ENCODE measurements at places on chromosomes 11 and 22. TPM values are rescaled to one million over a fixed set of nuclear protein-coding genes. Genes with fewer than 3 reads are reported as not detected.
A peak's percentile ranks its signal among the peaks of the same experiment; 100 is the strongest.

Gene LTBP3
- total RNA-seq = 52.0 TPM

DNA sequence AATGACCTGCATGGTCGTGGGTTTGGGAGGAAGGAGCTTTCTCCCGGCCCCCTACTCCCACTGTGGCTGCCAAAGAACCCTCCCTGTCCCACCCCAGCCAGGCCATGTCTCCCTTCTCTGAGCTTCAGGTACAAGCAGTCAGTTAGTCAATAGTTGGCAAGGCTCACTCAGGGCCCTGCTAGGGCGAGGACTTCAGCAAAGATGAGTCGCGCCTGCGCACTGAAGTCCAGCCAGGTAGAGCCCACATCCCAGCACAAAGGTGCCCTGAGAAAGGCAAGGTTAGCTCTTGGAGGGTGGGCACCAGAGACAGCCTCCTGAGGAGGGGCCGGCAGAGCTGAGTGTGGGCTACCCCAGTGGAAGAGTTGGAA, 11.1 kb downstream of the C11orf86 start:
- no peak for DNase-seq

Gene FSHB
- total RNA-seq = not detected

Gene MRGPRD
- total RNA-seq = not detected

DNA sequence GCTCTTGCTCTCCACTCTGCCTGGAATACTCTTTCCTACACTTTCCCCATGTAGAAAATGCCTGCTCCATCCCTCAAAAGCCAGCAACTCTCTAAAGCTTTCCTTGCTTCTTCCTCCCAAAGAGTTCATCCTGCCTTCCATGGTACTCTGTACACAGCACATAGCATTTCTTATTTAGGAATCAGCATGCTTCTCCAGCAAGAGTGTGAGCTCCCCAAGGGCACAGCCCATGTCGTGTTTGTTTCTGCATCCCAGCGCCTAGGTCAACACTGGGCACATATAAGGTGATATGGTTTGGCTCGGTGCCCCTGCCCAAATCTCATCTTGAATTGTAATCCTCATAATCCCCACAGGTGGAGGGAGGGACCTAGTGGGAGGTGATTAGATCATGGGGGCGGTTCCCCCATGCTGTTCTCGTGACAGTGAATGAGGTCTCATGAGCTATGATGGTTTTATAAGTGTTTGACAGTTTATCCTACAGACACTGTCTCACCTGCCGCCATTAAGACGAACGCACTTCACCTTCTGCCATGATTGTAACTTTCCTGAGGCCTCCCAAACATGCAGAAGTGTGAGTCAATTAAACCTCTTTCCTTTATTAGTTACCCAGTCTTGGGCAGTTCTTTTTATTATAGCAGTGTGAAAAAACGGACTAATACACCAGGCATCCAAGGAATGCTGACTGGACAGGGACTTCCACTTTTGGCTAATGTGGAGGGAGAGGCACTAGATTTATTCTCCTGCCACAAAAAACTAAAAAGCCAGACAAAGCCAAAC, 8.2 kb downstream of the VPS37C start:
- no peak for DNase-seq

Gene MOGAT2
- total RNA-seq = not detected

DNA sequence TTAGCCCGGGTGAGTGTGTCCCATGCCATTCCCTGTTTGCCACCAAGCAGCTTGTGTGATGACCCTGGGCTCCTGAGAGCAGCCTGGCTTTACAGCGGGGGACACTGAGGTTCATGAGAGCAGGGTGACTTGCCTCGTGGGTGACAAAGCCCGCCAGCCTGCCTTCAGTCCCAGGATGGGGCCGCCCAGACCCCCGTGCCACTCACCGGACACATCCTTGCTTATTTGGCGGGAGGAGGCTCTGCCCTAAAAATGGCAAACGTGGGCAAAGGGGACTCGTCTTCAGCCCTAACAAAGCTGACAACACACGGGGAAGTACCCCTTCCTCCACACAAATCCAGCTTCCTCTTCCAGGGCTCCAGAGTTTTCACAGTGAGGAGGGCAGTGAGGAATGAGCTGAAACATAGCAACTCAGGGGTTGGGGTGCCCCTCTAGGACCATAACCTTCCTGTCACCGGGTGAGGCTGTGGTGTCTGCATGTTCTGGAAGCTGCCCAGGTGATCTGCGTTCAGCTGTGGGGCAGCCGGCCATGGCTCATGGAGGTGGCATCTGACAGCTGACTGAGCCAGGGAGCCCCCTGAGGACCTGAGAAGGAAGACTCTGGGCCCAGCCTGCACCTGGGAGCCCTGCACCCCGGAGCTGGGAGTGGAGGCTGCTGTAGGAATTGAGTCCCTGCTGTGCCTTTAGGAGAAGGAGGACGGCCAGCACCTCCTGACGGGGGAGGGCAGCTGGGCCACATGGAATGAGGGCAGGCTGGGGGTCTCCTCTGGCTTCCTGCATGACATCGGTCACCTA, 16.7 kb downstream of the RIBC2 start:
- no peak for DNase-seq

- no peak for DNase-seq
Measured at GRCh38 chr22:47310601-47311000, 548.2 kb downstream of the TBC1D22A start.

GRCh38 chr11:19924311-19924710, 211.7 kb downstream of the NAV2 start:
- DNase-seq = no peak

GRCh38 chr11:93526641-93527583, 16.3 kb downstream of the SMCO4 start:
- no peak for DNase-seq

DNA sequence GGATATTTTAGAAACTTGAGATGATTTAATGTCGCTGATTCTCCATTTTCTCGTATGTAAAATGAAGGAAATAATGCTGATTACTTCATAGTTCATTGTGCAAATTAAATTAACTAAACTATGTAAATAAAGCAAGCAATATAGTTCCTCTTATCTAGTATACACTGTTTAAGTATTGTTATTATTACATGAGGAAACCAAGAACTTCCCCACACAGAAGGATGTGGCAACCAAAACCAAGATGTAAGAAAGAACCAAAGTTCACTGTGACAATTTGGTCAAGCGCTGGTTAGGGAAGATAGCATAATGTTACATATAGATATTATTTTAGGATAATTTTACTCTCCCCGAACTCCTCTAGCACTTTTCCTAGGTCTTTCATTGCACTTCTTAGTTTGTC, 103.2 kb downstream of the XKR3 start:
- DNase-seq = no peak

Gene MAP6
- total RNA-seq = not detected

Gene PAMR1
- total RNA-seq = 57.6 TPM

Gene RHBDD3
- total RNA-seq = 26.5 TPM

DNA sequence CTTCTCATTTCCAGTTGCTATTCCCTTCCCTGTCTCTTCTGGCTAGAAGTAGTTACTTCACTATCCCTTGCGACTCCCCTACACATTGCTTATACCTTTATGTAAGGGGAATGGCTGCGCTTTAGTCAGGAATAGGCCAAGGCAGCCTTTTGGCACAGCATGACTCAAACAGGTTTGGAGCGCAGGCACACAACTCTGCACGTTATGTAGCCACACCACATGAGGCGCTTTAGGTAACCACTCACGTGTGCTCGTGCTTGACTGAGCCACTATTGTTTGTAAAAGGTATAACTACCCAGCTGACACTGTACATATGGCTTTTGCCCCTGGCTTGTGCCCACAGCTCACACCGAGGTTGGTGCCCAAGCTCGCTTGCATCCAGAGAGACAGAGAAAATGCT, 46.7 kb upstream of the LIPT2 start:
- DNase-seq = no peak

DNA sequence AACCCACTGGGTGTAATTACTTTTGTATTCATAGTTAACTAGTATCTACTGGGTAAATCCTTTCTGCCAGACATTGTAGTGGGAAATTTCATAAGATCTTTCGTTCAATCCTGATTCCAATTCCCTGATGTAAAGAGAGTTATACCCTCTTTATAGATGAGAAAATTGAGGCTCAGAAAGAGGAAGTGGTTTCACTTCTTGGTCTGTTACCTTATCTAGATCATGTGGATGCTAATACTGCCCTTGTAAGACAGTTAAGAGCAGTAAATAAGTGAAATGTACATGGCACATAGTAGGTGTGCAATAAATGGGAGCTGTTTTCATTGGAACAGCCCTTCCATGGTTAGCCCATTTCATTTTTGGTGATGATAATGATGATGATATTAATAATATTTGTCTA, 46.7 kb downstream of the TIMP3 start:
- DNase-seq = no peak

- DNase-seq = no peak
Measured at GRCh38 chr11:27976262-27976661, 131.7 kb downstream of the KIF18A start.

DNA sequence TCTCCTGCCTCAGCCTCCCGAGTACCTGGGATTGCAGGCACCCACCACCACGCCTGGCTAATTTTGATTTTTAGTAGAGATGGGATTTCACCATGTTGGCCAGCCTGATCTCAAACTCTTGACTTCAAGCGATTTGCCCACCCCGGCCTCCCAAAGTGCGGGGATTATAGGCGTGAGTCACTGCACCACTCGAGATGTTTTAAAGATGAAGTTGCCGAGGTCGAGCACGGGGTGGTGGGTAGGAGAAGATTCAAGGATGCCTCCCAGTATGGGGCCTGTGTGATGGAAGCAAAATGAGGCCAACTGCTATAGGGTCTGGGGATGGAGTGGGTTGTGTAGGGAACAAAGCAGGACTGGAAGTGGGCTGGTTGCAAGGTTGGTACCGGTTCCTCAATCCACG, 245.2 kb downstream of the MN1 start:
- DNase-seq = no peak

Gene LRRC32
- total RNA-seq = 8.1 TPM

- peak; percentile 67 for DNase-seq
Measured at GRCh38 chr22:46150034-46150654, at the start of gene PPARA. PPARA (plus strand) TSS chr22:46150526; CDS start chr22:46198384, 47,858 bp downstream.

DNA sequence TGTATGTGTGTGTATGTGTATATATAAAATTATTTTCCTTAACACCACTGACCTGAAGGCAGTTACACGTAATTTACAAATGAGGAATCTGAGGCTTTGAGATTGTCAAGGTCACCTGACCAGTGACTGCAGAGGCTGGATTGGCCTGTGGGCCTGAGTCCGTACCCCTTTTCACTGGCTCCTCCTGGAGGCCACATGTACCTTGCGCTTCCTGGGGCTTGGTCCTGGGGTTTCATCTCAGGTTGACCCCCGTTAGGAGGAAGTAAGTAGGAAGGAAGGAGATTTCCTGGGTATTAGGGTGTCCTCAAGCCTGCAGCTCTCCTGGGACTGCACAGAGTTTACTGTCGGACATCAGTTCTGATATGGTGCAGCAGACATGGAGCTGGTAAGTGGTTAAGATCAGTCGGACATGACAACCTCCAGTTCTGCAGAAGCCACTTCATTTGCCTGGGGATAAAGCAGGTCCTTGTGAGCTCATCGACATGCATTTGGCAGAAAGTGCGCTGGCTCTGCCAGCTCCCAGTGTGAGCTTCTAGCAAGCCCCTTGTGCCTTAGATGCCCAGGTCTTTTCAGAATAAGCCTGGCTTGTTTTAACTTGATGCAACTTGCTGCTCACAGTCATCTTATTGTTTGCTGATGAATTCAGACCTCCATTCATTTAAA, 36.6 kb downstream of the ST3GAL4 start:
- no peak for DNase-seq

- peak; percentile 79 for DNase-seq
Measured at GRCh38 chr22:42863349-42863961, 6.4 kb upstream of the ARFGAP3 start.

Gene TRPC6
- total RNA-seq = 0.34 TPM

- DNase-seq = no peak
Measured at GRCh38 chr11:17401841-17402240, 13.4 kb upstream of the KCNJ11 start.

Gene JAML
- not detected for total RNA-seq

Gene MYRF
- 1.4 TPM for total RNA-seq

Gene SUSD2
- total RNA-seq = 0.05 TPM

All from SJSA1 (cell line).